ENCODE measurements at places on chromosomes 6 and 20. TPM values are rescaled to one million over a fixed set of nuclear protein-coding genes. Genes with fewer than 3 reads are reported as not detected.

CTCFL gene
- not detected for total RNA-seq

IRF4 gene
- total RNA-seq: 3.1 TPM

VGLL2 gene
- 17.7 TPM for total RNA-seq

MAPK13 gene
- 3.1 TPM for total RNA-seq

PSMB8 gene
- total RNA-seq: 18.8 TPM

RNF182 gene
- total RNA-seq: under 0.01 TPM

NEURL2 gene
- total RNA-seq: 13.0 TPM

NUP153 gene
- total RNA-seq: 30.8 TPM

CAP2 gene
- 47.5 TPM for total RNA-seq

DNMT3B gene
- total RNA-seq: 2.1 TPM

HCRTR2 gene
- not detected for total RNA-seq

SMOC2 gene
- total RNA-seq: 26.6 TPM

UCKL1 gene
- 15.7 TPM for total RNA-seq

FNDC1 gene
- 71.0 TPM for total RNA-seq

PSMF1 gene
- total RNA-seq: 17.2 TPM

PRRT1 gene
- not detected for total RNA-seq

CAGE1 gene
- total RNA-seq: not detected

OTOR gene
- not detected for total RNA-seq

HAO1 gene
- not detected for total RNA-seq

CTAGE9 gene
- total RNA-seq: not detected

TMEM74B gene
- total RNA-seq: 1.6 TPM

AK9 gene
- 14.1 TPM for total RNA-seq

FOXC1 gene
- 1.6 TPM for total RNA-seq

MYLK4 gene
- total RNA-seq: 5.7 TPM

ZNF322 gene
- 17.2 TPM for total RNA-seq

MOG gene
- not detected for total RNA-seq

RAET1G gene
- total RNA-seq: not detected

PRDM13 gene
- not detected for total RNA-seq

CBLN4 gene
- 0.52 TPM for total RNA-seq

SLC22A2 gene
- not detected for total RNA-seq

BTN1A1 gene
- not detected for total RNA-seq

SLC4A11 gene
- under 0.01 TPM for total RNA-seq

TRIM15 gene
- total RNA-seq: not detected

MCHR2 gene
- total RNA-seq: not detected

CDSN gene
- total RNA-seq: not detected

OR2J1 gene
- not detected for total RNA-seq

ATF6B gene
- 14.1 TPM for total RNA-seq

TMEM170B gene
- 6.3 TPM for total RNA-seq

C20orf144 gene
- not detected for total RNA-seq

RUNX2 gene
- total RNA-seq: 0.52 TPM

MLIP gene
- total RNA-seq: 27.7 TPM

ECT2L gene
- under 0.01 TPM for total RNA-seq

MUCL3 gene
- not detected for total RNA-seq

TMEM30A gene
- 63.7 TPM for total RNA-seq

PRICKLE4 gene
- 2.6 TPM for total RNA-seq

ZFP64 gene
- total RNA-seq: 14.1 TPM

PGC gene
- 0.52 TPM for total RNA-seq

JARID2 gene
- total RNA-seq: 12.0 TPM

LY86 gene
- 6.8 TPM for total RNA-seq

RBM24 gene
- total RNA-seq: 116 TPM

HSPA12B gene
- total RNA-seq: 14.6 TPM

ESR1 gene
- total RNA-seq: 1.0 TPM

PPP1R18 gene
- total RNA-seq: 23.5 TPM

ACTL10 gene
- 1.0 TPM for total RNA-seq

TBXT gene
- not detected for total RNA-seq

ISM1 gene
- total RNA-seq: 1.0 TPM

DPPA5 gene
- total RNA-seq: not detected
